ENCODE measurements at places on chromosomes 11 and 22.

DNA sequence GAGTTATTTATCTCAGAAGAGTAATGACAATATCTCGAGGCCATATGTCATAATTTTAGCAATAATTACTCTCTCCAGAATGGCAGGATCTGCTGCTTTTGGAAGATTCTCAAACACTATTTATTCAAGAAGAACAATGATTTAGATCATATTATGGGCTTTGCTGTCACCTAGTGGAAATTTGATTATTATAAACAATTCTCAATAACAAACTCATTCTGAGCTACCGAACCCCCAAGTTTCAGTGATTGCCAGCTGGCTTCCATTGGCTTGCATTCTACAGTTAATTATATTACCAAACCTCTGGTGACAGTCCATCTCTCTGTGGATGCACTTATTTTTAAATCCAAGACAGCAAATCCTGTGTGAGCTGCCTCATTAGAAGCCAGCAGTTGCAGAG lies 27.9 kb upstream of the SLC36A4 start:
- DNase-seq = no peak

DNA sequence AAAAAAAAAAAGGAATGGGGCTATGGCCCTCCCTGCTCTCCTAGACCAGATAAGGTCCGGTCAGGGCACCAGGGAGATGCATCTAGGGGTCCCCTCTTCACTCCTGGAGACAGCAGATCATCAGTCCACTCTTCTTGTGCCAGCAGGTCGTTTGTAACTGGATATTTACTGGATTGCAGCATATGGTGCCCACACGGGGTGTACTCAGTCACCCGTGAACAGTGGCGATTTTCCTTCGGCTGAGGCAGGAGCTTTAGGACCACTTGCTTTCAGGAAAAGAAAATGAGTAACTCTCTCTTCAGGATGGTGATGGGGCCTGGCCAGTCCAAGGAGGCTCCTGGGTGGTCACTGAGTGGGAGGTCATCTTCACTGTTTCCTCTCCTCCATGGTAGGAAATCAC lies 38.3 kb upstream of the RAB1B start:
- no peak for DNase-seq

DNA sequence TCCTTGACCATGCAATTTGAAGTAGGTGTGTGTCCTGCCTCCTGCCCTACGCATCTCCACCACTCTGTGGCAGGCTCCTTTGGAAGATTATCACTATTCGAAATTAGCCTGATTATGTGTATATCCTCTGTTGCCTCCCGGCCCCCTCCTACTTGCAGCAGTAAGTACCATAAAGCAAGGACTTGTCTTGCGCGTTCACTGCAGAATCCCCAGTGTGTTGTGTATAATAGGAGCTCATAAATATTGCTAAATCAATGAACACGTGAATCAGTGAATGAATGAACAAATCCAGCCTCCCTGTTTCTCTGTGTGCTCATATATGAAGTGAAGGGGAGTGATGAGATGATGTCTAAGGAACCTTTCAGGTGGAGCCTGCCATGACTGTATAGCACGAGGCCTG lies 210.7 kb downstream of the DBX1 start:
- no peak for DNase-seq

DNA sequence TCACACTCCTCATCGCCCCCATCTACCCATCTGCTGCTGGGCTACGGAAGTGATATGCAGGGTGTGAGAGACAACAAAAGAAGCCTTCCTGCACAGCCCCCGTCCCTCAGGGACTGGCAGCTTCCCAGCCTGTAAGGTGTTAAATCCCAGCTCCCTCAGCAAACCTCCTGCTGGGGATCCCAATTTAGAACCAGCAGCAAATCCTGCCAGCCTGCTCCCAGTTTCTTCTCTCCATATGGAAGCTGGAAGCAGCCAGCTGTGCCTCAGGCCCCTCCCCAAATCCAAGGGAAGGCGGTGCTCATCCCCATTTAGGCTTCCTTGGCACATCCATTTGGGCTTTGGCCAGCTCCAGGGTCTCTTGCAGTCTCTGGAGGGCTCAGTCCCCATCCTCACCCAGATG lies 47.5 kb downstream of the PAMR1 start:
- no peak for DNase-seq

- DNase-seq = no peak
These were observed 113.0 kb downstream of the ARHGAP20 start for GRCh38 chr11:110599207-110599606.

GRCh38 chr11:32575070-32575469 lies 8.6 kb upstream of the EIF3M start:
- DNase-seq = no peak

DNA sequence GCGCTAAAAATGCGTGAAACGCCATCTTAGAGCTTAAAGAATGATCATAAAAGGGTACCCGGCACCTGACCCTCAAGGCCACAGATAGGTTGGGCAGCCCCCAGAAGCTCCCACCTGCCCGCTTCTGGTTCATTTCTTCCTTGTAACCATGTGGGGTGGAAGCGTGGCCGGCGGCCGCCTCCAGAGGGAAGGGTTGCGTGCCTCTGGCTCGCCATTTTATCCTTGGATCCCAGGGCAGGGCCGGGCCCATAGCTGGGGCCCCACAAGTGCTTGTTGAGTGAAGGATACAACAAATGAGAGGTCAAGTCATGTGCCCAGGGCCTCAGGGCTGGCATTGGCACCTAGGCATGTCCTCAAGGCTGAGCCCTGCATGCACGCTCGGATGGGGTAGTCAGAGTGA lies 5.9 kb downstream of the PCNX3 start:
- no peak for DNase-seq

DNA sequence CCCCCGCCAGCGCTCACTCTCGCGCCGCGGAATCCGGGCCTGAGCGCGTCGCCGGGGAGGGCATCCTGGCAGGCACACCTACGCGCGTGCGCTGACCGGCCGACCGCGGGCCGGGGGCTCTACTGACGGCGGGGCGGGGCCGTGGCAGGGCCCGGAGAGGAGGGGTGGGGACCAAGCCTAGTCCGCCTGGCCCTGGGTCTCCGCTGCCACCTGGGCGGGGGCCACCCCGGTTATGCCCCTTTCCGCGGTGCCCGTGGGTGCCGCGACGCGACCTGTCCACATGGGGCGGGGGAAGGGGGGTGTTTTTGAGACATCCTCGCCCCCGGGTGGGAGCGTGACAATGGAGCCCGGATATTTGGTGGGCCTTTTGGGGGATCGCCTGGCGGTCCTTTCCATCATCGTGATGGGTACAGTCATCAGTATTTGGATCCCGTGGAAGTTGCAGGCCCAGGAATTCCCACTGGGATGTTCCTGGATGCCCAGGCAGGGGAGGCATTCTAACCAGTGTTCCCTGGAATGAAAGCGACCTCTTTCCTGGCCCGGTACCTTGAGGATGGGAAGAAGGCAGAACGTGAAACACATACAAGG lies 2.2 kb downstream of the NCAM1 start:
- DNase-seq = no peak

- peak; percentile 61 for DNase-seq
These were observed 2.2 kb downstream of the TNKS1BP1 start for GRCh38 chr11:57322256-57323166.

GRCh38 chr22:28989035-28989464 lies 72.6 kb downstream of the C22orf31 start:
- no peak for DNase-seq

DNA sequence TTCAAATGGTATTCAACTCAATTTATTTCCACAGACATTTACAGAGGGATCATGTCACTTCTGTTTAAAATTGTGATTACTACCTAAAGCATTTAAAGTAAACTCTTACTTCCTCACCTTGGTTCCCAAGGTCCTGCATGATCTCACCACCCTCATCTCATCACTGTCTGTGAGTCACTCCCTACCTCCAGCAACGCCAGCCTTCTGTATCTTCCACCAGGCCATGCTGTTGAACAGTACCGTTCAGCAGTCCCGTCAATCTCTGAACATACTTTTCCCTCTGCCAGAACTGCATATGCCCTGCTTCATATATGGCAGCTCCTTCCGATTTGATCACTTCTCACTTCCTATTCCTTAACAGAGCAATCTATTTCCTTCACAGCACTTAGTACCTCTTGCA lies 2.0 kb downstream of the FBXO3 start:
- DNase-seq = no peak

DNA sequence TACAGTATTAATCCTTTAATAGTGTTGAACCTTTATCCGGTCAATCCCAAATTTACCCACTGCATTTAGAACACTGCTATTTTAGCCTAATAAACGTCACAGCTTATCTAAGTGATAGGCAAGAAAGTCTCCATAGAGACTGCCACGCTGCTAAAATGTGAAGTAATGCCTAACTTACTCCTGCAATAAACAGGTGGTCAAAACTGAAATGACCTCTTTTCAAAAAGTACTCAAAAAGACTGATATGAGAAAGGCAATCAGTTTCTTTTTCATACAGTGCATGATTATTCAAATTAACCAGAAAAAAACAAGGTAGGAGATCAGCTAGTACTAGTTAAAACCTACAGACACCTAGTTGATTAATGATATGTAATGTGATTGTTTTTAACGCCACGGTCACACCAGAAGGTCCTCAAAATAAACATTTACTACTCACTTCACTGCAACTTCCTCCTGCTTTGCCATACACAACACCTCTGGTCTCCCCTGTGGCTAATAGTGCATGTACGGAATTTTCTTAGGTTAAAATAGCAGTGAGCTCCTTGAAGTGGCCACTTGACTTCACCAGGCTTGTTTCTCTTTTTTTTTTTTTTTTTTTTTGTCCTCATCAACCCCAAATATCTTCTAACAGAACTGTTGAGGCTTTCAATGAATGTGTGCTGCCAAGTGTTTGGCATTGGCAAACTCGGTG lies 8.8 kb downstream of the ATP5MG start:
- no peak for DNase-seq

GRCh38 chr11:61949169-61950034 lies 749 bp upstream of the BEST1 start:
- DNase-seq = peak; percentile 87

DNA sequence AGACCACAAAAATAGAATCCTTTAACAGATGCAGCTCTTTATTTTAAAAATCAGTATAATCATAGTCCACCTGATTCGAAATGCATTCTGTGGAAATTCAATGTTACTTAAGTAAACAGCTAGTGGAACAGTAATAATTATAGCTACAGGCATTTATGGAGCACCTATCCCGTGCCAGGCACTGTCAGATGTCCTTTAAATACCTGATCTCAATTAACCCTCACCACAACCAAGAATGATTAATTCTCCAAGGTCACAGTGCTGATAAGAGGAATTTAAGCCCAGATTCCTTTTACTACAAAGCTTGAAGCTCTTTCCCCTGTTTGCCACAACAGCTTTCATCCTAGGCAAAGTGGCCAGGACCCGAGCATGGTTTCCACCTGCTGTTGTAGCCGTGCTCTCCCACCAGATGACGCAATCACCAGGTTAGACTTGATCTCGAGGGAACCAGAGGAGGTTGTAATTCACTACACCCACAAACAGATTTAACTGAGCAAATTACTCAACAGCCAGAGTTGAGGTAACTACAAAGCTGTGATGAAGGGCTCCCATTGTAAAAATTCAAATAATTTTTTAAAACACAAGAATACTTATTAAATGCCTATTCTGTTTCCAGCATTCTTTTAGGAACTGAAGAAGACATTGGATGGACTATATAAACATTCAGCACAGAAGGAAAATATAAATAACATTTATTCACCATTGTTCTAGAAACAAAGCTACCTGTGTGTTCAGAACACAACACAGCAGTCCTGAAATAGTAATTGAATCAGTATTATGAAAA lies 10.3 kb downstream of the PRDM10 start:
- no peak for DNase-seq

Measured in C1 segment of cervical spinal cord (tissue), 14 donors.